ENCODE measurements at places on chromosomes 5 and 9.

- DNase-seq = no peak
These were observed 7.5 kb downstream of the DCTN4 start for GRCh38 chr5:150751096-150751891.

DNA sequence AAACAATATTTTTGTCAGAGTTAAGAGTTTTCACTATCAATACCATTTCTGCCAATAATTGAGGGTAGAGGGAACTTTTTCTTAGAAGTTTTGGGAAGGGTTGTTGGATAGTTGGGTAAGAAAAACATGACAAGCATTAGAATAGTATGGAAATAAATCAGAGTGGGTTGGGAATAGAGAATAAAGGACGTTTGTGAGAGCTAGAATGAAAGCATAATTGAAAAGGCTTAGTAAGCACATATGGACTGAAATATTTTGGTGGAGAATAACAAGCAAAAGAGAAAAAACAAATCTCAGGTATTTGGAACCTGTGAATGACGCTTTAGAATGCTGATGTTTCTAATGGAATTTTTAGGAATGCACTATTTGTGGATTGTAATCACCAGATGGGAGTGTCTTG, 262.9 kb upstream of the EDIL3 start:
- no peak for DNase-seq

- no peak for DNase-seq
These were observed 221.9 kb downstream of the SREK1 start for GRCh38 chr5:66365981-66366380.

GRCh38 chr5:107418071-107418470, 252.7 kb downstream of the EFNA5 start:
- no peak for DNase-seq

- no peak for DNase-seq
These were observed 715 bp upstream of the LEAP2 start for GRCh38 chr5:132872788-132873118.

- no peak for DNase-seq
These were observed 566.0 kb downstream of the CAAP1 start for GRCh38 chr9:26326563-26326962.

DNA sequence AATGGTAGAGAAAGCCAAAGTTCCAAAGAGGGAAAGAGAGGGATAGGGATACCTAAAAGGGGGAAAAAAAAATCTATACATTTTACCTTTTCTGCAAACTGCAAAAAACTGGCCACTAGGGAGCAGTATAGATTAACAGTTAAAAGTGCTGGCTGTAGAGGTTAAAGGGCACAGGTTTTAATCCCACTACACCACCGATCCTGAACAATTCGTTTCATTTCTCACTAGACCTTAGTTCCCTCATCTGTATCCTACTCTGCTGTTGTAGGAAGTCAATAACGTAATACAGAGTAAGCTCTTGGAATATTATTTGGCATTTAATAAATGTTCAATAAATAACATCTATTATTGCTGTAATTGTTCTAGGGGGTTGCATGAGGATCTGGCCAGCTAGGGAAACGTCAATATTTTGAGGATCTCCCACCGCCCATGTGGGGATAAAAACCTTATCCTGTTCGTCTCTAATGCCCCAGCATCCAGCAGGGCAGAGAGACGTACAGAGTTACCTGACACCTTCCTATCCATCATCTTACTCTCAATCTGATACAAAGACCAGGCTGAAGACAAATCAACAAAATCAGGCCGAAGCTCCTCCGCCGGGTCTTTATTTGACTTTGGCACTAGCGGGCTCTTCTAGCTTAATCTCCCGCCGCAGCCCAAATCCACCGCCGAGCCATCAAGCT, 757 bp downstream of the CDC26 start:
- peak; percentile 21 for DNase-seq

DNA sequence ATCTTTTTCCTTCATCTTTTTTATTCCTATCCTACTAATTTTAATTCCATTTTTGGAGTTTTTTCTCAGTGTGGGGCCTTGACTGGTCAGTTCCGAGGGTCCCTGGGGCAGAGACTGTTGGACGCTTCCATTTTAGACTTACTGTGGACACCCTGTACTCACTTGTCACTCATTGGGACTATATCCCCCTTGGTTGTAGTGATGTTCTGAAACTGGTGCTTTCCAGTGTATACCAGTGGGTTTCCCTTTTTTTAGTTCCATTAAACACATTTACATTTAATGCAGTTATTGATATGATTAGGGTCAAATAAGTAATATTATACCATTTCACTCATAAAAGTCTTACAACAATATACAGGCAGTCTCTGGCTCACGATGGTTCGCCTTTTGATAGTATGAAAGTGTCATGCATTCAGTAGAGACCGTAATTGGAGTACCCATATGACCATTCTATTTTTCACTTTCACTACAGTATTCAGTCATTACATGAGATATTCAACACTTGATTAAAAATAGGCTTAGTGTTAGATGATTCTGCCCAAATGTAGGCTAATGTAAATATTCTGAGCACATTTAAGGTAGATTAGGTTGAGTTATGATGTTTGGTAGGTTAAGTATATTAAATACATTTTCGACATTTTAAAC, 46.0 kb downstream of the CNOT6 start:
- DNase-seq = no peak

Measured in stimulated activated CD4-positive, alpha-beta T cell treated with anti-CD3 and anti-CD28 coated beads, Interleukin-1b, Interleukin-23, amount 100 ng/mL, for 4 hours (primary cell).